HL-60 (cell line): ENCODE measurements at places on chromosomes 1 and 21.

GRCh38 chr1:92365378-92366039, 66.7 kb downstream of the RPAP2 start:
- DNase-seq = no peak

GRCh38 chr1:180571832-180572636, 13.3 kb downstream of the OVAAL start:
- DNase-seq = no peak

GRCh38 chr1:19703280-19703679, 38.6 kb downstream of the HTR6 start:
- no peak for DNase-seq

DNA sequence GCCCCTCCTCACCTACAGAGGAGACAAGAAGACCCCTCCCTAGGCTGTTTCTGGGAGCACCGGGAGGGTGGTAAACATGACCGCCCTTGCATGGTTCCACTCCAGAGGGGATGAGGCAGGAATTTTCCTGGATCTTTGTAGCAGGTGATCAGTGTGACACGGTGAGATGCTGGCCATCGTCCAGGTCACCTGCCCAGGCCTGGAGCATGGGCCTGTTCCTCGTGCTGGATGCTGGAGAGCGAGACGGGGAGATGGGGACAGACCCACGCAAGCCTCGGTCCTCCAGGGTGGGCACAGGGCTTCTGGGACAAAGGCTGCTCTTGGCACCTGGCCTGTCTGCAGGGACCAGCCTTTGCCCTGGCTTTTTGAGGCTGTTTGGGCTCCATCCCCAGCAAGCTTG, 46.2 kb downstream of the DMRTB1 start:
- no peak for DNase-seq

- DNase-seq = no peak
These were observed 48.2 kb downstream of the SLC9A1 start for GRCh38 chr1:27106561-27107323.

DNA sequence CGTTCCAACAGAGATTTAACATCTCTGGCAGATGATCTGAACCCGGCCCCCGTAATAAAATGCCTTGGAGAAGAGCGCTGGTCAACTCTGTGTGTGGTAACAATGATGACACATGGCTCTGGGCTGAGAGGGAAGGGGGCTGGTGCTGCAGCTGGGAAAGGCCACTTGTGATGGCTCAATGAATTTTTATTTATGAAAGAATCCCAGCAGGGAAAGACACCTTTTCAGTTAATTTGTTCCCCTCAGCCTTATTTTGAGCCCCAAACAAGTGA, 59.4 kb downstream of the SYT6 start:
- DNase-seq = no peak

GRCh38 chr1:111967886-111968285, 21.6 kb downstream of the KCND3 start:
- no peak for DNase-seq

DNA sequence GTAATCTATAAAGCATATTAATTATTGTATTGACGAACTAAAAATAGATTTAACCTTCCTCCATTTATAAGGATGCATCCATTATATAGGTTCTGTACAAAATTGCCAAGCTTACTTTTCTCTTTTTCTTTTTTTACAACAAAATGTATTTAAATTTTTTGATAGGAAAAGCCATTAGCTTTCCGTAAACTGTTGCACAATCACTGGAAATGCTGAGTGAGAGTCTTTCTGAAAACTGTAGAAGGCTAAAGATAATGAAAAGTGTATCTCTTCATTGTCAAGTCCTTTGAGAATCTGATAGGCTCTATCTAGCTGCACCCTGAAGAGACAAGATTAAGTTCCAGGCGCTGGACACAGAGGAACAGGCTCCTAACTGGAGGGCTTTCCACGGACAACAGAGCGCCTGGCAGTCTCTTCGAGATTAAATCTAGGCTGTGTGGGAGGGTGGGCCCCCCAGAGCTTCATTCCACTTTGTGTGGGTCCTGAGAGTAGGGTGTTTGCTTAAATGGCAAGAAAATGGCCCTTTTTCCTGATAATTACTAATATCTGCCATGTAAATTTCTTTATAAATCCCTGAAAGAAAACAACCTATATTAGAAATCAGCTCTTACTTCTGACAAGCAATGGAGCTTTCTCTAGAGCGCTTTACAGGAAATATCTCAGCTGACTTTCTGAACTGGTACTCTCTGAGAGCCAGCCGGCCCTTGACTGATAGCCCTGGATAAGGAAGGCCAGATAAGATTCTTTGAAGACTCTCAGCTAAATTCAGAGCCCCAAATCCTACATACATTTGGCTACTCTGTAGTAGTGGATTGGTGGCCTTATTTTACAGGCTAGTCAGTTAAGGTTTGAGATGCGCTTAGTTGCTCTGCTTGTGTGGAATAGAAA, 108.3 kb downstream of the FMN2 start:
- DNase-seq = no peak

- DNase-seq = no peak
These were observed 23.2 kb downstream of the CD1D start for GRCh38 chr1:158203693-158204457.

- peak; percentile 59 for DNase-seq
These were observed 3.3 kb upstream of the FCRL6 start for GRCh38 chr1:159798893-159799292.

DNA sequence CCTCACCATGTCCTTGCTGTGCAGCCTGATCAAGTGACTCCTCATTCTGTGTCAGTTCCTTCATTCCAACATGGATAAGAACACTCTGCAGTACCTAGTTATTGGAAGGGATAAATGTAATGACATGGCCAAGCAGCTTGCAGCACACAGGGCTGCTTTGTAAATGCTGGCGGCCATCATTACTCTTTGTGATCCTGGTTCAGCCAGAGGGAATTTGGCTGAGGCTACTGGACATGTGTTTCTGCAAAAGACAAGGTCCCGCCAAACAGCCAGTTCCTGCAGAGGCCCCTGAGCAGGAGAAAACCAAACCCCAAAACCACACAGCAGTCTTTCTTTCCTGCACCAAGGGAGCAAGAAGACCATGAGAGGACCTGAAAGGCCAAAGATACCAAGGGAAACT, 495.8 kb downstream of the AJAP1 start:
- DNase-seq = no peak

DNA sequence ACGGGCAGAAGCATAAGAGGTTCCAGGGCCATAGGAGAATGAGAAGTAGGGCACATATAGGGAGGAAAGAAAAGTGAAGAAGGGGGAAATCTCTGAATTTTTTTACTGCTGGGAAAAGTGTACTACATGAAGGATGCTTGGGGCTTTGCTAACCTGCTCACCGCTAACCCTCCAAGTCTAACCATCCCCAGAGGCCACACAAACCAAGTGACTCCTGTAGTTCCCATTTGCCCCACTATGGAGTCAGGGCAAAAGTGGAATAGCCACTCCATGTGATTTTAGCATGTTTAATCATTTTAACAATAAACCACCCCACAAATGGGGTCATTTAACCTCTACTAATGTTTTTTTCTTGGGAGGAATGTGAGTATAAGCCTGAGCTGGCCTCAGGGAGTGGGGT, 24.7 kb downstream of the MPZ start:
- no peak for DNase-seq

DNA sequence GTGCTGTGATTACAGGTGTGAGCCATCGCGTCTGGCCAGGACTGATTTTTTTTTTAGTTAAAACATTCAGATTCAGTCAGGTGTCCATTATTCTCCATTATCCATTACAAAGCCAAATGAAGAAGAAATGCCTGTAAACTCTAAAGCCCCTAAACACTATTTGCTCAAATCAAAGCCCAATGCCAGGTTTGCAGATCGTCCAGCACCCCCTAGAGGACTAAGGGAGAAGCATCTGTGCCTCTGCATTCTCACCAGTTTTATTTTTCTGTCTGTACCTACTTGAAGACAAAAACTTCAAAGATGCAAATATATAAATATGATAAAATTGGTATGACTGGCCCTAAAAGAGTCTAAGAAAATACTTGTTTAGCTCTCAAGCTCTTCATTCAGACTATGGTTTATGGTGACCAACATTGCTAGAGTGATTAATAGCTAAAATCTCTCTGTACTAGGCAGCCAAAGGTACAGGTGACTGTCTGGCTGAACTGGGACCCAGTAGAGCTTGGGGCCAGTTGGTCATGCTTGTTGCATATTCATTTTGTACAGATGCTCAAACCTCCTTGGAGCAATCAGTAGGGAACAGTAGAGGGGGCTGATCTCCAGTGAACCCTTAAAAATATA, 138.4 kb downstream of the SYT2 start:
- DNase-seq = no peak

- peak; percentile 92 for DNase-seq
These were observed at the start of gene AKR1A1 for GRCh38 chr1:45550401-45551351. Gene AKR1A1 (plus strand): TSS chr1:45550826. CDS start chr1:45561795, 10,969 bp downstream.

DNA sequence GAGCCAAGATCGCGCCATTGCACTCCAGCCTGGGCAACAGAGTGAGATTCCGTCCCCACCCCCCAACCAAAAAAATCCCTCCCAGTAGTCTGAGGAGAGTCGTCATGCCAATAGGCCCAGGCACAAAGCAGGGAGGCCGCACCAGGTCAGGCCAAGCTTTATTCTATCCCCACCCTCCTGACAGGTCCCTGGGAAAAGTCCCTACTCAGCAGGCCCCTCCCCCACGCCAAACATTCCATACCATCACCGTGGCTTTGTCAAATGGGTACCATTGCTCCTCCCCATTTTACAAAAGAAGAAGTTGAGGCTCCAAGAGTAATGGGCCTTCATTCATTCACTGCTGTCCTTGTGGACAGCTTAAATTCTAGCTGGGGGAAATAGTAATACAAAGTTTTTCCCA, 5.3 kb downstream of the GPR3 start:
- DNase-seq = no peak

- peak; percentile 35 for DNase-seq
These were observed 1015.4 kb downstream of the AMY1C start for GRCh38 chr1:104765085-104765484.

DNA sequence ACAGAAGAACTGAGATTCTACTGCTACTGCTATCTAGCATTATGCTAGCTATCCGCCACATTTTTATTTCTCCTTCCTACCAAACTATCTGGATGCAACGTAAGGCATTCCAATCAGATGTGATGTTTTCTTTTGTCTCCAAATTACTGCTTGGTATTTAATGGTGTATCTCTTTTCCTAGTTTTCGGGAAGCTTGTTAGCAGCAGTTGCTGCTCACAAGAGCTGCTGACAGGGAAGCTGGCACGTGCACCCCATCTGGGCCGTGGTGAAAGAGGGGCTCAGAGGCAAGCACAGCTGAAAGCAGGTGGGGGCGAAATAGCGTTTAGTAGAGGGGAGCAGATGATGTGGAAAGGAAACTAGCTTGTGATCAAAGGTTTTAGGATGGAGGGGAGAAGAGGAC, 57.3 kb downstream of the JAK1 start:
- no peak for DNase-seq

GRCh38 chr1:17218939-17219338, 14.0 kb downstream of the PADI1 start:
- no peak for DNase-seq

DNA sequence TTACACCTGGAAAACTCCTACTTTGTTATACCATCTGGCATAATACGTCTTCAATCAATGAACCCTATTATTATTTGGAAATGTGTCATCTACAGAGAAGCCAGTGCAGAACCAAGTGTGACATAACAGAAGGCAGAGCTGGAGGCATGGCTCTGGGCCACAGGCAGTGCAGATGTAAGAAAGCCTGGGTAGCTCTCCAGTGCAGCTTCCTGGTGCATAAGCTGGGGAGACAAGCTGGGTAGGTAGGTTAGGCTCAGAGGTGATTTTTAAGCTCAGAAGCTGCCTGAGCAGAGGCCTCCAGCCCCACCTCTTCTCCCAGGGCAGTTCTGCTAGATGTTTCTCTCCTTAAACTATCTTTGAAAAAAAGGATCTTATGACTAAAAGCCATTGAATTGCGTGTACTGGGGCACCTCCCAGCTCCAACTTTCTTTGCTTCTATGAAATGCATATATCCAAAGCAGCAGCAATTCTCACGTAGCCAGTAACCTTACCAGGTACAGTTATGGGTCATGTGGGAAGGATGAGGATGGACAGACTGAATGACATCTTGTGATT, 30.7 kb downstream of the AKNAD1 start:
- DNase-seq = no peak

DNA sequence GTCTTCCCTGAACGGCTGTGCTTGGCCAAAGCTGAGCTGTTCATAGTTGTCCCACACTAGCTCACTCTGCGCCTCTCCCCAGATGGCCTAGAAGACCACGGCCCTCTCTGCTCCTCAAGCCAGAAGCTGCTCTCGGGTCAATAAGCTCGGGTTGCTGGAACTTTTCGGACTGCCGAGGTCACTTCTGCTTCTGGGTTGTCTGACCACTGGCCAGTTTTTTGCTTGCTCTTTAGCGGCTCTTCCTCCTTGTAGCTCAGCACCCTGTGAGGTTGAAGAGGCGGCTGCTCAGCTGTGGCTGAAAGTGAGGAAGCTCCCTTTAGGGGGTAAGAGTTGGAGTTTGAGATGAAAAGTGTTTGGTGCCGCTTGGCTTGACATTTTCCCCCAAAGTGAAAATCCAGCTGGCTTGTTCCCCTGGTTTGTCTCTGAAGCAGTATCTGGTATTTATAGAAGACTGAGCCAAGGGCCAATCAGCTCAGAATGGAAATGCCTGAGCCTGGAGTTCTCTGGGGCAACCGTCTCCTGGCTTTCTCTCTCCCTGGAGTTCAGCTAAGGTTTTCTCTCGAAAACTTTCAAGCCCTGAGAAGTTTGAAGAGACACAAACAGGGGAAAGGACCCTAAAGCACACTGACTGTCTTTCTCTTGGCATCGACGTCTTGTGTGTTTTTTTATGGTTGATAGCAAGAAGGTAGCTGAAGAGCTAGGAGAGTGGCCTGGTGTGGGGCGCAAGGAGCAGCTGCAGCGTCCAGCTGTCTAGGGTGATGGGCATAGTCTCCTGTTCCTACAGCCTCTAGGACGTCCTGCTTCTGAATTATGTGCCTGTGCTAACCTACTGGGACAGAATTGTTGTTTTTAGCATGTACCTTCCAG, 72.0 kb downstream of the SYT6 start:
- DNase-seq = no peak

DNA sequence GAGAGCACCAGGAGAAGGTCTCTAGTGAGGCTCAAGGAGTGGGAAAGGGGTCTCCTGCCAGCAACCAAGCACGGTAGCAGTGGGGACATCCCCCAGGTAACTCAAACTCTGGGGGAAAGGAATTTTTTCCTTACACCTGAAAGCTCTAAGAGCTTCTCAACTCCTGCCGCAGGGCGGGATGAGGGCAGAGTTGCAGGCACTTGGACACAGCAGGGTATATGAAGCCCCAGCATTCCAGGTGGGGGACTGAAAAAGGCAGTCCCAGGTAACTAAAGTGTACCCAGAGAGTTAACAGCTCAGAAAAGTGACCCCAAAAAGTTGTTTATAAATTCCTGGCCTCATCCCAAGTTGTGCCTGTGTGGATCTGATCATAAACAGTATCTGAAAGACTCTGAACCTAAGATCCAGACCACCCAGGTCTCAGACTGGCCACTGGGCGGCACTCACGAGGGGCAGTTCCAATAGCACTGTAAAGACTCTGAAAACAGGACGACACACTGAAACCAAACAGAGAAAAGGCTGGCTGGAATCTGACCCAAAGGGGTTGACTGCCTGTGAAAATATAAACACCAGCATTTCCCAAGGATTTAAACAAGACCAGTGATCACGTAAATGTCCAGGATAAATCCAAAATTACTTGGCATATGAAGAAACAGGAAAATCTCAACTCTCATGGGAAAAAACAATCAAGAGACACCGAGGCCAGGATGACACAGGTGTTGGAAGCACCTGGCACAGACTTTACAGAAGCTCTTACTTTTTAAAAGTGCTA, 47.5 kb downstream of the HSF2BP start:
- DNase-seq = peak; percentile 47

- no peak for DNase-seq
These were observed 11.6 kb upstream of the TNFSF18 start for GRCh38 chr1:173062150-173062938.
